ENCODE measurements at places on chromosomes 5 and 9. TPM values are rescaled to one million over a fixed set of nuclear protein-coding genes. Genes with fewer than 3 reads are reported as not detected.

The TRIM14 gene
- total RNA-seq: 1.8 TPM

The GDNF gene
- not detected for total RNA-seq

The LRRC26 gene
- not detected for total RNA-seq

The NSG2 gene
- total RNA-seq: not detected

The LRRC19 gene
- total RNA-seq: not detected
